ENCODE measurements at places on chromosomes 13 and 19.

DNA sequence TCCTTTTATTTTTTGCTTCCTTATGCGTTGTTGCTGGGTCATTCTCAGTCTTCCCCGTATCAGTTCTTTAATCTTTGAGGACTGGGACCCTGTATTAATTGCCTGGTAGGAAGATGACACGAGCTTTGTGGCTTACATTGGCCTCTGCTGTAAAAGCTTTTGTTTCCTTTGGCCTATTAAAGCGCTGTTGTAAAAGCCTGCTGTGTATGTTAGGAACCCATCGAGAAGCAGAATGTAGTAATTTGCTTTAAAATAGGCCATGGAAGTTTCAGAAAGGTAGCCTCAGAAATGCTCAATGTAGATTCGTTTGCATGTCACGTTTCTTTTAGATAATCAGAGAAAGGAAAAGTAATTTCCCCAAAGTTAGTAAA lies 257.5 kb upstream of the STARD13 start:
- DNase-seq: no peak

DNA sequence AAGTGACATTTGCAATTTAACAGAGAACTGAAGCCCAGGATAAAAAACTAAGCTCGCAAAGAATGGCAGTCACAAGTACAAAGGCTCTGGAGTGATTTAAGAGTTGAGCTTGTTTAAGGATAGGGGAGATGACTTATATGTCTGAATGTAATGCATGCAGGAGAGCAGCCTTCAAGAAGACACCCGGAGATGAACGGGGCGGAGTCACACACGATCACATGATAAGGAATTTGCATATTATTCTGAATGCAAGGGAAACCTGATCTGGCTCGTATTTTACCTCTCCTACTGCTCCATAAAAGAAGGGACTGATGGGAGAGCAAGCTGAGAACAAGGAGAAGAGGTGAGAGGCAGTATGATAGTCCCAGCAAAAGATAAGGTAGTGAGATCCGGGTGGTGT lies 12.9 kb downstream of the TBC1D4 start:
- no peak for DNase-seq

DNA sequence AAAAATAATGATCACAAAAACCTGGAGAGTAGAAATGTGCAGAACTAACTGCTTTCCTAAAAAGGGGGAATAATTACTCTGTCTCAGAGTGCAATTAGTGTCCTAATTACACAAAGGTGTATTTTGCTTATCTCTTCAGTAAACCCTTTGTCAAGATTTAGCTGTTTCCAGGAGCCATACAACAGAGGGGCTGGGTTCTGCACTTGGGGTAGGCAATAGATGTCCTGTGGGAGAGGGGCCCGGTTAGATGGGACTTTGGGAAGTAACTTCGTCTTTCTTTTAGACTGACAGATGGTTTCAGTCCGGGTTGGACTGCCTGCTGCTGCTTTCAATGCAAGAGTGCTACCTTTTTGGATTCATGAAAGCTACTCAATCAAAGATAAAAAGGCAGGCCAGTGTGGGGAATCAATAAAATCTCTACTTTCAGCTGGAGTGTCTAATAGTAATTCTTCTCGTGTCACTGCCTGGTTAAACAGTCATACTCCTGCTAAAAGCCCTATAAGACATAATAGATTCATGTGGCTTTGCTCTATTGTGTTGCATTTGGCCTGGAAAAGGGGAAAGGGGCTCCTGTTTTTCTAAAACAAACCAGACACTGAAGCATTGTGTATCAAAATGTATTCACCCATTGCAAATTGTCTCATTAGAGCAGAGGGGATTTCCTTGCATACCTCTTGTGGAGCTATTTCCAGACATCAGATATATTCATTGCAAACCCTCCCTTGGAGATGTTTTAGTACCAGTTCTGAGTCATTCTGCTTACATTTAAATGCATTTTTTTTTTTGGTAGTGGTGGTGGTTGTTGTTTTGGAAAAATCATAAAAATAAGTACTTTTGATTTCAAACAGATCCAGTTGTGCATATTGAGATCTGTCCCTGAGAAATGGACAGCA lies 83.3 kb upstream of the PCDH8 start:
- no peak for DNase-seq

DNA sequence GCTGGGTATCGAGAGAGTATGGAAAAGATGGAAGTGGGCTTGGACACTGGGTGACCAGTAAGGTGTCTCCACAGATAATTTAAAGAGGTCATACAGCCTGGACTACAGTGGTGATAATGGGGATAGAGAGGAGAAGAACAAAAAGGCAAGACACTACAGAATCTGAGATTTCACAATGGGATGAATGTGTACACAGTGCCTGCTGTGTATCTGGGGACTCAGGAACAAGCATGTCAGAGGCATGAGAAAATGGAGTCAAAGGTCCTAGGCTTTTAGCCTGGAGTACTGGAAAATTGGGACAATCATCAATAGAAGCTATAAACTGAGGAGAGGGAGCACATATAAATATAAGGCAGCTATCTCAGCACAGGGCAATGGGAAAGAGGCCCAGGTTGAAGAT lies 69.4 kb downstream of the TSC22D1 start:
- no peak for DNase-seq

- no peak for DNase-seq
These were observed 33.4 kb upstream of the KLF5 start for GRCh38 chr13:73025217-73026012.

- no peak for DNase-seq
These were observed 3.1 kb downstream of the FGF9 start for GRCh38 chr13:21673789-21674489.

GRCh38 chr19:42628411-42629140 lies 33.9 kb upstream of the CEACAM8 start:
- DNase-seq: no peak

GRCh38 chr13:20573186-20573585 lies 6.2 kb downstream of the IFT88 start:
- DNase-seq: no peak

DNA sequence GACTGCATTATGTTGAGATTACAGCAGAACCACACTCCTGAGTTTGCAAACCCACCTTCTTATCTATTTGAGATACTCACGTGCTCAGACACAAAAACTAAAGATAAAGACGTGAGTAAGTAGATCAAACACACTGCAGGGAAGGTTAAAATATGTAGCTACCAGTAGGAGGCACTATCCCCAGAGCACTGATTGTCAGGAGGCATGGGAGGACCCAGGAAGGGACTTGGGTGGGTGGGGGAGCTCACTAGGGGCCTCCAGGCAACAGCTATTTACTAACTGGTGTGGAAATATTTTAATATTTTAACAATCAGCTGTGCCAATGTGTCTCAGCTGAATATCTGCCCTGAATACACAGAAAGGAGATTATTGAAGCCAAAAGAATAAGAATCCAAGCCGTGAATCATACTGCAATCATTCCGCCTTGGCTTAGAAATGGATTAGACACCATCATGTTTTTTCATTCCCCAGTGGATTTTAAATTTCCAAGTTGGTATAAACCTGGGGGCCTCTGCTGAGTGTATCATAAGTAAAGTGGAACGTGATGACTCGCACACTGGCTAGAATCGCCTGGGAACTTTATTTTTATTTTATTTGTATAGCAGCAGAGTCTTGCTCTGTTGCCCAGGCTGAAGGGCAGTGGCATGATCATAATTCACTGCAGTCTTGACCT lies 73.2 kb upstream of the CACNA1A start:
- no peak for DNase-seq

GRCh38 chr13:49071341-49071937 lies 95.7 kb downstream of the FNDC3A start:
- no peak for DNase-seq

DNA sequence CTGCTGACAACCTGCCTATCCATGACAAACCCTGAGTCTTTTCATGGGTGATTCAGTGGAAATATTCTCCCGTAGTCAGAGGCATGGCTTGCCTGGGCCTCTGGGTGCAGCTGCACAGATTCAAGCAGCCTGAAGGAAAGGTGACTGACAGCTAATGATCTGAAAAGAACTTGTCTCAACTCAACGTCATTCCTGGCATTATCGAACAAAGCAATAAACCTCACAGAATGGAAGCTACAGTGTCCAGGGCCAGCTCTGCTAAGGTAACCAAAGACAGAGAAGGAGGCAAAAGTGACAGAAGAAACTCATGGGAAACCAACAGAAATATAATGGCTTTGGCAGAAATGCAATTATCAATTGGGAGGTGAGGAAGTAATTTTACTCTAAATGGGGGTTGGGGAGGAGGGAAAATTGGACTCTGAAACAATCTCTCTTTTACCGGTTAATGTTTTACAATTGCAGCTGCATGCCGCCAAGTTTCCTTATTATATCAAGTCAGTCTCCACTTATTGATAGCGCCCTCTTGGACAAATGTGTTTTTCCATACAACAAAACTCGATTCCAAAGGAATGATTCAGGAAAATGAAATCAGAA lies 12.9 kb downstream of the STARD13 start:
- no peak for DNase-seq

DNA sequence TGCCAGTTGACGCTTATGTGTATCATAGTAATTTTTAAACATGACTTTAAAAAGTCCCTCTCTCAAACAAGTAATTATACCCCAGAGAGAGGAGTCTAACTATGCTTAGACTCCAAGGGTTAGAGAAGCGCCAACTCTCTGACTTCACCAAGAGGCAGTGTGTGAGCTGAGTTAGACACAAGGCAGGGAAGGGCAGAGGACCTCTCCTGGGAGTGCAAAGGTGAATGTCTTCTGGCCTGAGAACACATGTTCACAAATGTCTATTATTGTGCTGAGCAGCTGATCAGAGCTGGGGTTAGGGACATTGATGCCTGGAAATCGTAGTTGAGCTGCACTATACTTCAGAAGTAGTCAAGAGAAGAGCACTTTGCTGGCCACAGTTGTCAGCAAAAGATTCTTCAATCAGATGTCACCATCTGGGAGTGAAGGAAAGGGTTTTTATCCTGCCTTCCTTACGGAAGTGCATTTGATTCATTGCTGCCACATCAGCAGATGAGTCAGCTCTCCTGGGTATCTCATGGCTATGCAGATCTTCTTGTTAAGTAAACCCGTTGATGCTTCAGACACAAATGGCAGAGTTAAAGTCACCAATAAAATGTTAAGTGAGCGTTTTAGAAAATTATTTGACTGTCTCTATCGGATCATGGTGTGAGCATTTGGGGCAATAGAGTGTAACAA lies 283.2 kb upstream of the ARGLU1 start:
- no peak for DNase-seq

- DNase-seq: no peak
These were observed 644.1 kb downstream of the GPC5 start for GRCh38 chr13:92042522-92042921.

- DNase-seq: no peak
These were observed at the start of gene GIPC3 for GRCh38 chr19:3585301-3586126. TSS of gene GIPC3 (plus strand) at chr19:3585478. CDS start at chr19:3585598, 120 bp downstream.

DNA sequence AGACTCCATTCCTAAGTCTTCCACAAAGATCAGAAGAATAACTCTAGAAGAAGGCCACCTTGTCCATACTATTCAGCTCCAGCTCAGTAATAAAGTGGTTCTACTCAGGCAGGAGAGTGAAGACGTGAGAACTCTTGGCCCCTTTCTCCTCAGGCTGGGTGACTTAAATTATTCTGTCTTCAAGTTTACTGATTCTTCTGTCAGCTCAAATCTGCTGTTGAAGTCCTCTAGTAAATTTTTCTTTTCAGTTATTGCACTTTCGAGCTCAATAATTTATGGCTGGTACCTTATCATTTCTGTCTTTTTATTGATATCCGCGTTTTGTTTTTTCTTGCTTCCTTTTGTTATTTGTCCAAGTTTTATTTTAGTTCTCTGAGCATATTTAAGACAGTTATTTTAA lies 922.3 kb upstream of the PCDH9 start:
- DNase-seq: no peak

GRCh38 chr13:65836066-65836465 lies 1394.1 kb downstream of the PCDH9 start:
- DNase-seq: no peak

GRCh38 chr19:54114340-54115108 lies 933 bp downstream of the TFPT start:
- DNase-seq: no peak

- DNase-seq: no peak
These were observed 29.2 kb upstream of the GARRE1 start for GRCh38 chr19:34224996-34225658.

DNA sequence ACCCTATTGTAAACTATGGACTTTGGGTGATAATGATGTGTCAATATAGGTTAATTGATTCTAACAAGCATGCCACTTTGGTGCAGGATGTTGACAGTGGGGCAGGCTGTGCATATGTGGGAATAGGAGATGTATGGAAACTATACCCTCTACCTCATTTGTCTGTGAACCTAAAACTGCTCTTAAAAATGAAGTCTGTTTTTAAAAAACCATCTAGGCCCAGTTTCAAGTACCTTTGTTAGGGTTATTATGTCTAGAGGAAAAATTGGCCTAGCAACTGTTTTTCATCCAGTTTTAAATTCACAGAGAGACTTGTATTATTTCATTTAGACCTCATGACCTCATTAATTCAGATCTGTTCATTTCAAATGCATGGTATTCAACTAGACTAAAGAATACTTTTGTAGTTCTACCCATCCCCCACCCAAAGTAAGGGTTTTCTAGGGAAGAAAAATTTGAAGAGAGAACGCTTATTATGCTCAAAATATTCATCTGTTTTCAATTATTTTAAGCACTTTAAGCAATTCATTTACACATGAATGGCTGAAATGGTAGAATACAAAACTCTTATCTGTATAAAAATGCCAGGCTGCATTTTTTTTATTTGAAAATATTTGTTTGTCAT lies 1781.9 kb upstream of the MIR17HG start:
- DNase-seq: no peak

DNA sequence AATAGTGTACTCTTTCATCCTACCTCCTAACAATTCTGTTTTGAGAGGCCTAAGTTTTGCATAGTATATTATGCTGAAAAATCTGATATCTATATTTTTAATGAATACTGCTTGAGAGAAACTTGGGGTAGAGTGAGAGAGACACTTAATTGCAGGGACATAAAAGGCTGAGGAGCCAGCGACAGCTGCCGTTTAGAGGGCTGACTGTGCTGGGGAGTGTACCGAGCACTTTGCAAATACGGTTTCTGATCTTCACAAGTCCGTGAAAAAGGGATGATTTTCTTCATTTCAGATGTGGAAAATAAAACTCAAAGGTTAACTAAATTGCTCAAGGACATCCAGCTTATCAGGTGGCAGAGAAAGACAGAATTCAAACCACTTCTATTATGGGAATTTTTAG lies 97.4 kb downstream of the CAB39L start:
- DNase-seq: no peak

GRCh38 chr19:3748965-3749364 lies 12.5 kb downstream of the APBA3 start:
- no peak for DNase-seq

DNA sequence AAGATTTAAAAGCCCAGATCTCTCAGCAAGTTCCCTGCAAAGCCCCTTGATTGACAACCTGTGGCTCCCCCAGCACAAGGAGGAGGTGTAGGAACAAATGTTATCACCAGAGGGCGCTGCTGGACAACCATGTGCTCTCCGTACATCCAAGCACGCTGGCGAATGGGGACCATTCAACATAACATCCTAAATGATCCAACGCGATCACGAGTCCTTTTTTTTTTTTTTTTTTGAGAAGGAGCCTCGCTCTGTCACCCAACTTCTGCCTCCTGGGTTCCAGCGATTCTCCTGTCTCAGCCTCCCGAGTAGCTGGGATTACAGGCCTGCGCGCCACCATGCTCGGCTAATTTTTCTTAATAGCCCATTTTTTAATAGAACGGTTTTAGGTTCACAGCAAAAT lies 52.0 kb downstream of the NWD1 start:
- peak; percentile 33 for DNase-seq

GRCh38 chr19:38247734-38248268 lies 8.4 kb downstream of the PPP1R14A start:
- no peak for DNase-seq

- DNase-seq: no peak
These were observed 262.5 kb downstream of the SLITRK6 start for GRCh38 chr13:85536706-85537105.
